ENCODE measurements at places on chromosomes 5 and 9. TPM values are rescaled to one million over a fixed set of nuclear protein-coding genes. Genes with fewer than 3 reads are reported as not detected.

DNA sequence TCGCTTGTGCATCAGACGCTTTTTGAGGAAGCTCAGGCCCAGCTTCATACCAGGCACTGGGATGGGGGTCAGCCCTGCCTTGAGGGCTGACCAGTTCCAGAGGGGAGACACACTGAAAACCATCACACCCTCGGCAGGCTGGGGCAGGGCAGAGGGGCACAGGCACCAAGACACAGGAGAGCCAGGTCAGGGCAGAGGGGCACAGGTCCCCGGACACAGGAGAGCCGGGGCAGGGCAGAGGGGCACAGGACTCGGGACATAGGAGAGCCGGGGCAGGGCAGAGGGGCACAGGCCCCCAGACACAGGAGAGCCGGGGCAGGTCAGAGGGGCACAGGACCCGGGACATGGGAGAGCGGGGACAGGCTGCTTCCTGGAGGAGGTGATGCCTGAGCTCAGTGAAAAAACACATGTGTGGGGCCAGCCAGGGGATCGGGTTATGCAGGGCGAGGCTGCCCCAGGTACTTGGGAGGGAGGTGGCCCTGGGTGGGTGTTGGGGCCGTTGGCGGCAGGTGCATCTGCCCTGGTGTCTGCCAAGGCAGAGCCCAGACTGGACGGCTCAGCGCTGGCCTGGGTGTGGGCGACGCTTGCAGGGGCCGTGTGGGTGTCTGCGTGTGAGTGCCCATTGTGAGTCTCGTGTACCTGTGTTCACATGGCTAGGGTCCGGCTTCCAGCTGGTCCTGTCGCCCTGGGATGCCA is 15.1 kb upstream of the SLC2A6 start:
- DNase-seq: no peak

The PIGO gene
- total RNA-seq: 25.0 TPM

GRCh38 chr5:38535248-38535750 is 21.1 kb downstream of the LIFR start:
- DNase-seq: no peak

The SLC34A3 gene
- not detected for total RNA-seq

The ZDHHC11B gene
- total RNA-seq: 1.9 TPM

- no peak for DNase-seq
Measured at GRCh38 chr5:115977988-115978387, 15.7 kb downstream of the LVRN start.

The EIF4EBP3 gene
- 12.6 TPM for total RNA-seq

- DNase-seq: no peak
Measured at GRCh38 chr5:128144491-128144890, 60.9 kb downstream of the SLC12A2 start.

The TXNDC8 gene
- total RNA-seq: not detected

The C9 gene
- total RNA-seq: not detected

- DNase-seq: no peak
Measured at GRCh38 chr5:153463806-153464205, 26.7 kb upstream of the GRIA1 start.

GRCh38 chr9:16154521-16155078 is 601.8 kb downstream of the CCDC171 start:
- DNase-seq: no peak

The RNF183 gene
- not detected for total RNA-seq

DNA sequence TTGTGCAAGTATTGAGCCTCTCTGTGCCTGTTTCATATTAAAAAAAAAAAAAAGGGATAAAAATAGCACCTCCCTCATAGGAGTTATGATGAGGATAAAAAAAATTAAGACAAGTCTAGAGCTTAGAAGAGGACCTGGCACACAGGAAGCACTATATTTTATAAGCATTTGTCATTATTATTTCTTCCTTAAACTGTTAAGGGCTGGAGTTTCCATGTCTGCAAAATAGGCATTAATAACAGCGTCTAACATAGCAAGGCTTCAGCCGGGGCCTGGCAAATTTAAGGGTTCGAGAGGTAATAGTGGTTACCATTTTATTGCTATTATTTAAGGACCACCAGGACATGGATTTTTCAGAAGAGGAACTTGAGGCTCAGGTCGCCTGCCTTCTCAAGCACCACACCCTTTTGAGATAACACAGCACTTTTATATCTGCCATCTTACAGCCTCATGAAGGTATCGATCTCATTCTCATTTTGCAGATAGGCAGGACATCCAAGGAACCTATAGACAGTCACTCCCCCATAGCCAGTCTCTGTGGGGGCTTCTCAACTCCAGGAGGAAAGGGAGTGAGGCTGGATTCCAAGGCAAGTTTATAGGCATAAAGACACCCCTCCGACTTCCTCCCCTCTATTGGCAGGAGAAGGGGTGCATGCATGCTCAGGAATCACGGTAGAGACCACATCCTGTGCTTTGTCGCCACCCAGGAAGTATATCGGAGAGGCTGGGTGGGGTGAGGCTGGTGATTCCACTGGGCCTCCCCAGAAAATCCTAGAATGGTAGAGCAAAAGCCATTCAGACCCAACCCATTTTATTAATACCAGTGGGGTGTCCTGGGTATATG is 2.4 kb downstream of the ANXA6 start:
- DNase-seq: no peak

The SEMA6A gene
- 35.4 TPM for total RNA-seq

GRCh38 chr9:109908459-109909390 is 128.7 kb downstream of the PALM2AKAP2 start:
- DNase-seq: no peak

The NSG2 gene
- total RNA-seq: not detected

DNA sequence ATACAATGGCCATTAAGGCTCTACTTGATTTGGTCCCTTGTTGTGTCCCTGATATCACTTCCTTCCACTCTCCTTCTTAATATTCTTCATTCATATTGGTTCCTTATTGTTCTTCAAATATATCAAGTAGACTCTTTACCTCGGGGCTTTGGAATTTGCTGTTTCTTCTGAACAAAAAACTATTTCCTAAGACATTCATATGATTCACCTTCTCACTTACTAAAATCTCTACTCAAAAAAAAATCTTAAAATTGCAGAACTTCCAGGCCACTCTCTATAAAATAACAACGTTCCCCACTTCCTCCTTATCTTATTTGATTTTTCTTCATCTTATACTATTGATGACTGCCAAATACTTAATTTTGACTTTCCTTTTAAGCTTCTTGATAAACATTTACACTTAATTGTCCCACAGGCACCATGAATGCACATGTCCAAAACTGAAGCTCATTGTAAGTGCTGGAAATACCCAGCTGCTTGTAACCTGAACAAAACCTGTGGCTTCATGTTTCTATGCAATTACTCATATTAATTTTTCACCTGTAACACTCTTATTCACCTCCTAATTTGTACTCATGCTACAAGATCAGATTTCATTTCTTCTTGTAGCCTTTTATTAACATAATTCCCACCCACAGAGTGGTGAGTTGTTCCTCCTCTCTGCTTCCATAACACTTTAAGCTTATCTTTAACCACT is 58.4 kb upstream of the NUDT12 start:
- no peak for DNase-seq

GRCh38 chr5:128538250-128539037 is 399 bp upstream of the FBN2 start:
- peak; percentile 85 for DNase-seq

GRCh38 chr5:62937661-62938558 is 359.3 kb downstream of the LRRC70 start:
- DNase-seq: no peak

- no peak for DNase-seq
Measured at GRCh38 chr5:84059672-84060071, 325.0 kb downstream of the EDIL3 start.

The TMEM252 gene
- total RNA-seq: not detected
